ENCODE measurements at places on chromosomes 3 and 15.

- no peak for DNase-seq
Measured at GRCh38 chr3:162143180-162143579, 646.6 kb downstream of the OTOL1 start.

GRCh38 chr3:45716790-45717336, 27.7 kb downstream of the SACM1L start:
- DNase-seq: no peak

DNA sequence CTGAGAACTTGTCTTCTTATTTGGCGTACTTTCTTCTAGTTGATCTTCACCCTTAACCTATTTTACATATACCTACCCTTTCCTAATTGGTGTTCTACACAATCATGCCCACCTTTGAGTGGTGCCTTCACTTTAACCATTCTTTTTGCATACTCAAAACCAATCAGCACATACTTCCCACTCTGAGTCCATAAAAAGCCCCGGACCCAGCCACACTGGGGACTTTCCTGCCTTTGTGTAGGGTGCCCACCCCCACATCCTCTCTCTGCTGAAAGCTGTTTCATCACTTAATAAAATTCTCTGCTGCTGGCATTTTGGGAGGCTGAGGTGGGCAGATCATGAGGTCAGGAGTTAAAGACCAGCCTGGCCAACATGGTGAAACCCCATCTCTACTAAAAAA, 15.9 kb upstream of the CHST2 start:
- no peak for DNase-seq

- no peak for DNase-seq
Measured at GRCh38 chr15:68479406-68479805, 47.4 kb upstream of the ITGA11 start.

GRCh38 chr3:8597219-8597853, 47.3 kb downstream of the SSUH2 start:
- no peak for DNase-seq

- DNase-seq: no peak
Measured at GRCh38 chr3:58612830-58613229, 35.6 kb upstream of the FAM107A start.

GRCh38 chr3:13494463-13495350, 14.6 kb downstream of the HDAC11 start:
- no peak for DNase-seq

GRCh38 chr3:65992106-65992505, 46.6 kb downstream of the MAGI1 start:
- no peak for DNase-seq

GRCh38 chr3:58341376-58341775, 8.7 kb downstream of the PXK start:
- DNase-seq: no peak

- DNase-seq: no peak
Measured at GRCh38 chr3:32106929-32107362, 526 bp downstream of the GPD1L start.

DNA sequence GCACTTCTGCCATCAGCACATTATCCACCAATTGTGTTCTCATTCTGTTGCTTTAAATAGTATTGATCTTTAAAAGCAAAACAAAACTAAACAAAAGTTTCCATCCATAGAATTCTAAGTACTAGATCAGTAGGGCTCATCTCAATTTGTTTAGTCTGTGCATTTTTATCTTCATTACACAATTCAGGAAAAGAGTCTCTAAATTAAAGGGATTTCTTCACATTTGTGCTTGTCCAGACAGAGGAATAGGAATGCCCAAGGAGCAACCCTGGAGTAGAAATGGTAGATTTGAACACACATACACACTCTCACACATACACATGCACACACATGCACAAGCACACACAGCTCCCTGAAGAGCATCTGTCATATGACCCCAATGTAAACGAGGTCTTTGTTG, 21.4 kb downstream of the LMCD1 start:
- DNase-seq: no peak

GRCh38 chr3:115623044-115623868, at the start of gene GAP43:
GAP43 (plus strand) TSS chr3:115623510; CDS start chr3:115623690, 180 bp downstream.
- DNase-seq: no peak

DNA sequence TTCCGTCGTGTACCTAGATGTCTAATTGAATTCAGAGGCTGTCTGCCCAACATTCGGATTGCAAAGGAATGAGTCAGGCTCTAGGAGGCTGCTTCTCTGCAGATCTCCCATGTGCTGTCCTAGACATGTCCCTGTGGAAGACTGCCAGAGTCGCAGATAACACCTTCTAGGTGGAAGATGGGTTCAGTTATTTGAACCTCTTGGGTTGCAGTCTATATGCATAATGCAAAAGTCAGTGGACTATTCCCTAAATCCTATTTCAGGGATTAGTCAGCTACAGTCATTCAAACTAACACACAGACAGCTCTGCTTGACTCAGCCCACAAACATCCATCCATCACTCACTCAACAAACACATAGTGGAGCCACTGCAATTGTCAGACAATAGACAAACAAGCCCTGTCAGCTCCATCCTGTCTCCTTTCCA, 300.0 kb upstream of the CTNNB1 start:
- DNase-seq: no peak

DNA sequence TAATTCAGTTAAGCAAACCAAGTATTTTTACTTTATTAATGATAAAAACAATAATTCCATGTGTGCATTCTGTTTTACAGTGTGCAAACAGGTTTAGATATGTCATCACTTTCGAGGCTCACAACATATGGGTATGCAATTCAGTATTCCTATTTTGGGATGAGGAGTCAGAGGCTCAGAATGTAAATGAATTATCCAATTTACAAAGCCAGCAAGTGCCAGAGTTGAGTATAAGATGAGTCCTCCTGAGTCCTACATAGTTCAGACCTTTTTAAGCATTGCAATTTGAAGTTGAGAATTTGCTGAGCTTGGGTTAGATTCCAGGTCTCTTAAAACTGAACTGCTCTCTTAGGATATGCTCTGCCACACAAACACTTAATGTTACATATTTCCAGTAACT, 424.2 kb upstream of the ROBO2 start:
- no peak for DNase-seq

GRCh38 chr15:60840306-60840702, 361.4 kb upstream of the ICE2 start:
- no peak for DNase-seq

GRCh38 chr15:100849855-100850218, 29.8 kb upstream of the ALDH1A3 start:
- no peak for DNase-seq

- DNase-seq: no peak
Measured at GRCh38 chr3:121690777-121691405, 30.2 kb upstream of the HCLS1 start.

DNA sequence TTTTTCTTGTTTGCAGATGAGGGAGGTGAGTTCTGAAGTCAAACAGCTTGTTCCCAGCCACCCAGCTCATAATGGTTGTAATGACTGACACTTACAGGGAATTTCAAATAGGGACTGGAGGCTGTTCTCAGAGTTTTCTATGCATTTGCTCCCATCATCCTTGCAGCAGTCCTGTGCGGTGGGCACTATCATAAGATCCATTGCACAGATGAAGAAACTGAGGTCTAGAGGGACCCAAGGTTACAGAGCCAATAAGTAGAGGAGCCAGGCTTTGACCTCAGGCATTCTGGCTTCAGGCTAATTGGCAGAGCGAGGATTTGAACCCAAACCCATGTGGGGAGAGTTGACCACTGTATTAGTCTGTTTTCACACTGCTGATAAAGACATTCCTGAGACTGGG, 32.4 kb downstream of the FAH start:
- no peak for DNase-seq

GRCh38 chr15:85030301-85030929, 48.8 kb downstream of the PDE8A start:
- no peak for DNase-seq

GRCh38 chr3:99240700-99241099, 339.2 kb upstream of the DCBLD2 start:
- DNase-seq: no peak

DNA sequence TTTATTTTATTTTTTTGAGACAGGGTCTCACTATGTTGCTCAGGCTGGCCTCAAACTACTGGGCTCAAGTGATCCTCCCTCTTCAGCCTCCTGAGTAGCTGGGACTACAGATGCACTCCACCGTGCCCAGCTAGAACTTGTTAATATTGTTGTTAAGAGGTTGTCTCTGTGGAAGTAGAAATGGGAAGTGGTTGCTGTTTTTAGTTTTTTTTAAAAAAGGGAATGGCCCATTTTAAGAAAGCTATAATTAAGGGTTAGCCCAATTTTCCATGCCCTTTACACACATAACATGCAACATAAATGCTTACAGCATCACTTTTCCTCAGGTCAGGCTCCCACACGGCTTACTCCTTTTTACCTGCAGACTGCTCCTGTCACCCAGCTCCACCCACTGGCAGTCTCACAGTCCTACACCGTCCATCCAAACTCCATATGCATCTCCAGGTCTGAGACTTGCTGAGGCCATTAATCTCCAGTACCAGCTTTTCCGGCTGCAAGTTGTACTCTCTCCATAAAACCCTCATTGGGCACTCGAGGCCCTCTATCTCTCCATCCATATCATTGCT, 19.8 kb downstream of the MORC1 start:
- no peak for DNase-seq

GRCh38 chr3:49609314-49609713, 55.0 kb downstream of the BSN start:
- no peak for DNase-seq

GRCh38 chr3:117277816-117278215, 568.2 kb downstream of the TUSC7 start:
- no peak for DNase-seq

GRCh38 chr3:12371525-12372140, 82.8 kb downstream of the PPARG start:
- no peak for DNase-seq

DNA sequence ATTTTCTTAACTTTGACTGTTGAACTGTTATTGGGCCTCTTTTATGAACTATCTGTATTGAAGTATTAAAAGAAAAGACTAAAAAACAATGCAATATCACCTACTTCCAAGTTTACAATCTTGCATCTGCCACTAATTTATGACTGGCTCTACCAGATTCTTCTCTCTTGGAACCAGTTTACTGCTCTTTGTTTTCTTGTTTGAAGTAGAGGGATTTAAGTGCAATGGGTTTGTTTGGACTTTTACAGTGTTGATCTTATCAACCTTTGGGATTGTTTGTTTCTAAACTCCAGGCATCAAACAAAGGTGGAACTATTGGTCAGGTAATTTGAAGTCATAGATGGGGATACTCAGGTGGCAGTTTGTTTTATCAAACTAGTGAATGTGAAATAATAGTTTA, 43.0 kb upstream of the MEIS2 start:
- no peak for DNase-seq

GRCh38 chr15:40295877-40296560, 11.7 kb downstream of the PLCB2 start:
- DNase-seq: no peak

- no peak for DNase-seq
Measured at GRCh38 chr15:57301307-57301706, 75.0 kb upstream of the CGNL1 start.

DNA sequence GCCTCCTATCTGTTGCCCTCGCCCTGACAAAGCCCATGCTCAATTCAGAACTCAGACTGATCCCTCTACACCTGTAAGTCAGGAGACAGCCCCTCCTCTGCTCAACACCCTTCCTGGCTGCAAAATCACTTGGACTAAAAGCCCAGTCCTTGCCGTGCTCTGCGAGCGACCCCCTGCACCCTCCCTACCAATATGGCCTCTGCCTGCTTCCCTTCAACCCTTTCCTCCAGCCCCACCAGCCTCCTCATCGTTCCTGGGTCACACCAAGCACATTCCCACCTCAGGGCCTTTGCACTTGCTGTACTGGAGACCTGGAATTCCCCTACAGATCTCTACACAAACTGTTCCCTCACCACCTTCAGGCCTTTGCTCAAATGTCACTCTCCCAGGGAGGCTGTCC, 5.2 kb upstream of the SSUH2 start:
- no peak for DNase-seq

DNA sequence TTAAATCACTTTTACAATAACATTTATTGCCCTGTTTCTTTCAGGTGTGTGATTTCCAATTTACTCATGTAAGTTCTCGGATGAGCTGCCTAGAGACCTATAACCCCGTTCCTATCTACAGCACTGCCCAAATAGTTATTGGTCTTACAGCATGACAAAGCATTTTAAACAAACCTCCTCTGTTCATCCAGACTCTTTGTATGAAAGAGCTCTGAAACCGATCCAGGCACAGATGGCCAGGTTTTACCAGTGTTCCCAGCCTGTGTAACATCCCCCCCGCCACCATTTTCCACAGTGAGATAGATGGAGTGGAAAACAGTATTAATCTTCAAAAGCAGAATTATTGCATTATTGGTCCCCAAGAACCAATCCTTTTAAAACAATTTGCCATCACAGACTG, 59.0 kb upstream of the SPTSSB start:
- DNase-seq: no peak

DNA sequence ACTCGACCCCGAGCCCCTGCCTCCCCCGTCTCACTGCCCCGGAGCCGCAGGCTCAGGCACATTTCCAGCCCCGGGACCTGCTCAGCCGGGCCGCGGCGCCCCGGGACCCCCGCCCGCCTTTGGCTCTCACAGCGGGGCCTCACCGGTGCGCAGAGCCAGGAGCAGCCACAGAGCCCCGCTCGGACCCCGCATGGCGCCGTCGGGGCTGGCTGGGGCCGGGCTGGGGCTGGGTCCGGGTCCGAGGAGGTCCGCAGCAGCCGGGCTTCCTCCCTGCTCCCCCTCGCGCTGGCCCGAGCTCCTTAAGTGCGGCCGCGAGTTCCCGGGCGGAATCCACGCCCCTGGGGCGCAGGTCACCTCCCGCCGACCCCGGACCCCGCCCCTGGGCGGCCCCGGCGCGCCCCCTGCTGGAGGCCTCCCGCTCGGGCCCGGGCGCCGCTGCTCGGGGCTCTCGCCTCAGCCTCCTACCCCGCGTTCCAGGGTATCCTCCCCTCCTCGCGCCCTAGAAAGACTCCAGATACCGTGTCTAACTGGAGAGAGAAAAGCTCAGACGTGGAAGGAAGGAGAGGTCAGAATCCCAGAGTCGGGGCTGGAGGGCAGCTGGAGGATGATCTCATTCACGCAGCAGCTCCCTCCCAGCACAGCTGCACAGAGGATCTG, at the start of gene MELTF:
TSS of gene MELTF (minus strand) at position 307 of the 657 bp plus-strand sequence. CDS start at position 192, 115 bp downstream.
- peak; percentile 70 for DNase-seq

DNA sequence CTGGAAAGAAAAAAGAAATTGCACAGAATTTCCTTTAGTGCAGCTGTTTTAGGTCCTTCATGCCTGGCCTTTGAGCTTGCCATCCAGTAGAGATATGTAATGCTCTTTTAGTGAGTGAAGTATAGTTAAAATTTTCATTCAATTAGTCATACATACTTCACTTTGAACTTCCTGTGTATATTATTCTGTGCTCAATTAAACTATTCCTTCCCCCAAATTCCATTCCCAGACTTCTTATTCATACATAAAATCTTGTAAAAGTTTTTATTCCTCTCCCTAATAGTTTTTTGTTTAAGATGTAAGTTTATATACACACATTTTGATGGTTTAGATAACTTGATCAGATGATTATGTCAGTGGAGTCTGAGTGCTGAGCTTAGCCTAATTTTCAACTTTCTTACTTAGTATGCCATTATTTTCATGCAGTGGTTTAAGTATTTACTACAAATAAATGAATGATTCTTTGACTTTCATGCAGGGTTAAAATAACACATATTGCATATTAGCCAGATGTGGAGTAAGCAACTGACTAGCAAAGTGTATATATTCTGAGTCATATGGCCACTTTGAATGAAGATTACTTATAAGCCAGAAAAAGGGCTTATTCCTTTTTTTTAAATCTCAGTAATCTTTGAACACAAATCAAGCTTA, 42.5 kb upstream of the ABHD10 start:
- DNase-seq: no peak
